ENCODE measurements at places on chromosomes 5 and 9.

- no peak for DNase-seq
Observed at GRCh38 chr5:157362982-157363381, 97.0 kb upstream of the NIPAL4 start.

DNA sequence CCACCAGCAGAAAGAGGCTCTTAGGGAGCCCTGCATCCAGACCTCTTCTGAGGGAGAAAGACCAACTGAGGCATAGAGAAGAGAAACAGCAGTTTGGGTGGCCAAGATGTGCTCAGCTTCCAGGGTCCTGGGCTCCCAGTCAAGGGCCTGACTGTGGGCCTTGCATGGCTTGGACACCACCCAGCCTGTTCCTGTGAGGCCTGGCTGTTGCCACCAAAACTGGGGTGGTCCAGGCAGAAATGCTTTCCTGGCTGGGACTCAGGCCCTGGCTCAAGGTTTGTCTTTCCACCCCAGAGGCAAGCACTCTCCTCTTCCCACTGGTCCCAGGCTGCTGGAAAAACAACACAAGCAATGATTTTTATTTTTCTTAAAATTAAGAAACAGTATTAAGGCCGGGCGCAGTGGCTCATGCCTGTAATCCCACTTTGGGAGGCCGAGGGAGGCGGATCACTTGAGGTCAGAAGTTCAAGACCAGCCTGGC, 13.3 kb downstream of the MYOZ3 start:
- DNase-seq: no peak

DNA sequence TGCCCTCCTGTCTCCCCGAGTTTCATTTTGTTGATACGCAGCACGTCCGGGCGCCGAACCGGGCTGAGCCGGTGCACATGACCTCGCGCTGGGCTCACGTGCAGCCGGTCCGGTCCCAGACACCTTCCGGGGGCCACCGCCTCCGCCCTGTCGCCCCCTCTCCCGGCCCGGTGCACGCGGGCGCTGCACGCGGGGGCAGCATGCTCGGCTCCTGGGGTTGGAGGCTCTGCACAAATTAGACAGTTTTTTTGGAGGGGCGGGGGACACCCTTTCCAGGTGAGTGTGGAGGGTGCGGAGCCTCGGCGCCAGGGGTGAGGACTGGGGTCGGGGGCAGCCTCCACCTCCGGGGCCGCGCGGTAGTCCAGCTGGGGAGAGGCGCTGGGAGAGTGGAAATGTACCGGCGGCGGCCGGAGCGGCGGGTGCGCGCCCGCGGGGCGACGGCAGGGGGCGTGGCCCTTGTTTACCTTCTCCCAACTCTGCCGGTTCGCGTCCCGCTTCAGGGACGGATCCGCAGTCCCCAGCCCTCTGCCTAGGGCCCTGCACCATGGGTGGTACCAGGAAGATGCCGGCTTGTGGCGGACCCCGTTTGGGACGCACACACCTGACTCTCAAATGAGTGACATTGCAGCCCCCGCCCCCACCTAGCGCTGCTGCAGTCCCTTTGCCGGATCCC, 1.1 kb downstream of the JADE2 start:
- peak; percentile 80 for DNase-seq

DNA sequence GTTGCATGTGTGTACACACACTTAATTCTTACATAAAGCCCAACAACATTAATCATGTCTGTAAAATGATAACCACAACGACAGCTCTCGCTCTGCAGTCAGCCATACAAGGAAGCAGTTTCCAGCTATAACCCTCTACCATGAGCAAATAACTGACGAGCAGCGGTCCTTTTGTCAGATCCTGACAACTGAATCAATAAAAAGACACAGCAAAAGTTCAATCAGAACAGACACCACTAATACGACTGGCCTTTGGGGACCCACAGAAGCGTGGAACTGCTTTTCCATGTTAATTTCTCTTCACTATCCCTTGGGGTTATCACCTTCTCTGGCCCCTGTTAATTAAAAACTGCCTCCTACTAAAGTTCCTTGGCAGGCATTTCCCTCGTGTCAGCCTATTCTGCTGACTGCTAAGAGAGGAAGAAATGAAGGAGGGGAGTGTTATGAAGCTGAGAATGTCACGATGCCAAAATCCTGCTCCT, 722.8 kb upstream of the GRAMD2B start:
- no peak for DNase-seq

GRCh38 chr9:93869863-93870262, 85.3 kb downstream of the BARX1 start:
- no peak for DNase-seq

GRCh38 chr9:98195671-98196070, 3.2 kb upstream of the CORO2A start:
- no peak for DNase-seq

- DNase-seq: no peak
Observed at GRCh38 chr5:55052383-55052931, 28.4 kb downstream of the GZMK start.

GRCh38 chr5:6748142-6748541, 34.9 kb downstream of the TENT4A start:
- DNase-seq: no peak

DNA sequence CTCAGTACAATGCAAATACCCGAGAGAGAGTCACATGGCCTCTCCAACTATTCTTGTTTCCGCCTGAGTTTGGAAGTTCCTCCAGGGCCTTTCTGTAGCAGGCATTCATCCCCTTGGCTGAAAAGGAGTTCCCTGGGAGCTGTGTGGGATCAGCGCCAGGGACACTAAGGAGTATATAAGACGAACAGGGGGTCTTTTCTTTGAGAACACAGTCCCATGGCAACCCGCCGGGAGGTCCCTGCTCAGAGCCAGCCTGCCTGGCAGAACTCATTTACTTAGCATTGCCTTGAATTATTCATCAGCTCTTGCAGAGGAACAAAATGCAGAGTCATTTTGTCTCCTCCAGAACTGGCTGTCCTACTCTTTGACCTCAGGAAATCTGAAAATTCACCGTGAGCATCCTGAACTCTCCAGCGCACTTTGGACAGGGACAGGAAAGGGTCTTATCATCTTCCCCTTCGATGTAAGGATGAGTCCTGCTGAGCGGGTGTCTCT, 120.4 kb upstream of the OSMR start:
- DNase-seq: no peak

GRCh38 chr5:139137697-139138096, 60.5 kb downstream of the SIL1 start:
- no peak for DNase-seq

DNA sequence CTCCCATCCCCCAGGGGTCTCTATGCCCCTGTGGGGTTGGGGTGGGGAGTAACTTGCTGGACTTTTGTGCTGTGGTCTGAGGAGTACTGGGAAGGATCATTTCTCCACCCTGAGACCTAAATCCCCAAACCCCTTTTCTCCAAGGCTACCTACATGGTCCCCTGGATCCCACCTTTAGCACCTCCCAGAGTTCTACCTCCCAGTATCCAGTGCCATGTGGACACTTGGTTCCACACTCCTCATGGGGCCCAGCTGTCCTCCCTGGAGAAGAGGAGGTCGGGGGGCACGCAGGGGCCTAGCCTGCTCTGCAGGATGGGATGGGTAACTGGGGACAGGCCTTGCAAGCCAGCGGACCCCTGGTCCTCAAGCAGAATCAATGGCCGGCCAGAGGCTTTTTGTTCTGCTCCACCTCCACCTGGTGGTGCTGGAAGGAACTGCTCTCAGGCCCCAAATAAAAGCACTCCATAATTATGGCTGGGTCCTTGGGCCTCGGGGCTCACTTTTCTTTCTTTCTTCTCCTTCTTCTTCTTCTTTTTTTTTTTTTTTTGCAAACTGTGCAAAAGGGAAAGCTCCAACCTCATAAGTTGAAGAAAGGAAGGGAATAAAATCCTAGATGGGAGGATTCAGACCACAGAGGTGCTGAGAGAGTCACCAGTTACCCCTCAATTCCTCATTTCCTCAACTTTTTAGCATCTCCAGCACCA, 68.4 kb downstream of the PSD2 start:
- DNase-seq: peak; percentile 84

- no peak for DNase-seq
Observed at GRCh38 chr5:82375488-82376244, 97.5 kb upstream of the RPS23 start.

DNA sequence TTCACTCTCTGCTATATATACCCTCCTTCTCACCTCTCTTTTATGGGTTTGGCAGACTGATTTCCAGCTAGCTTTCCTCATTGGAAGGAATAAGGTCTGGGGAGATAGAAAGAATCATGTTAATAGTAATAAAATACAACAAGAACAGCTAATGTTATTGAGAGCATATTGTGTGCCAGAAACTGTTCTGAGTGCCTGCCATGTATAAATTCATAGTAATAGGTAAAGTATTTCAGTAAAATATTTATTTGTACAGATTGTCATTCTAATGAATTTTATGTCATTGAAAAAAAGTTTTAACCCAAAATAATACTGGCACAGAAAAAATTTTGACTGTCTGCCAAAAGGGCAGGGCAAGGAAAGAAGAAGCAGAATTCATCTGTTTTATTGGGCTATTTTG, 834.9 kb upstream of the ZNF608 start:
- DNase-seq: no peak

DNA sequence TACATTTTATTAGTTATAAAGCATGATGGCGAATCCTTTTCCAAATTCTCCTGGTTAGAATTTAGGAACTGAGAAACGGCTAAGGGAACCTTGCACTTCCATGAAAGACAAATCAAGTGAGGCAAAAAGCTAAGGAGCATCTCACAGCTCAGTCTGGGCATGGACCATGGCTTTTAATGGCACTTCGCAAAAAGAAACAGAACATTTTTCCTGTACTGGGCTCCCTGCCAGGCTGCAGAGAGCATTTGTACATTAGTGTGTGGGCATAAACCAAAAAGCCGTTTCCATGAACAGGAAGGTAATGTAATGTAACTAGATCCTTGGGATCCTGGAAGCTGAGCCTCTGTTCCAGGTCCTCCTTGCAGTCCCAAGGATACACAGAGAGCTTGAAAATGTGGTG, 354.2 kb downstream of the MRPS30 start:
- no peak for DNase-seq

- no peak for DNase-seq
Observed at GRCh38 chr5:42514754-42515153, 91.5 kb downstream of the GHR start.

GRCh38 chr5:55636683-55637082, 75.4 kb downstream of the SLC38A9 start:
- DNase-seq: no peak

GRCh38 chr5:149898811-149899210, 45.8 kb downstream of the PDE6A start:
- DNase-seq: no peak

- DNase-seq: no peak
Observed at GRCh38 chr9:133494636-133495326, 15.9 kb upstream of the SLC2A6 start.

GRCh38 chr5:135348918-135349317, 50.1 kb downstream of the MACROH2A1 start:
- DNase-seq: no peak

GRCh38 chr9:99712214-99712613, 109.5 kb upstream of the NR4A3 start:
- no peak for DNase-seq

DNA sequence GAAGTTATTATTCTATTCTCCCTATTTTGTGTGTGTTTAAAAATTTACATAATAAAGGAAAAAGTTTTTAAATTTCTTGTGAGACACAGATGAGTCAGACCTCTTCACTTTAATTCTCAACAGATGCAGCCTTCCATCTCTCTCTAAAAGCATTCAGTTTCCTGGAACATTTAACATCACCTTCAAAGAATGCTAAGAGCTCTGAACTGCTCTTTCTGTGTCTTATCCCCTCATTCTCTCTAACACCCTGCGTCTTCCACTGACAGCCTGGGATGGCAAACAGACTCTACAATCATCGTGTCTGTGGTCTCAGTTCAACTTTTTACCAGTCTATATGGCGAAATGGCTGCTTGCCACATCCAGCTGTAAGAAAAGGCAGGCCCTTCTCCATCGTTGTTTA, 173.0 kb downstream of the HINT1 start:
- DNase-seq: no peak

DNA sequence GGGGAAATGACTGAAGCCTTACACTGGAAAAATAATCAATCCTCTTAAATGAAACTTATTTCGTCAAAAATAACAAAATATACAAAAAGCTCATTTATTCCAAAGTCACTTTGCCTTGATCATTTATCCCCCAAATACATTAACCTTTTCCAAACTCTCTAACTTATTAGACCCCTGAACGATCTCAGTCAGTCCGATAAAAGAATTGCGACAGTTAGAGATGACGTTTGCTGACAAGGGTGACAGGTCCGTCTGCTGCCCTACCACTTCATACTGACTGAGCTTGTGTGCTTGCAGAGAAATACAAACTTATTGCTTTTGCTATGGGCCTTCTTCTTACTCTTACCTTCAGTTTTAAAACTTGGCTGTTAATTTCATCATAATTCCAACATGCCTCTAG, 169.7 kb downstream of the ZDHHC21 start:
- DNase-seq: no peak

- DNase-seq: no peak
Observed at GRCh38 chr5:17099946-17100345, 117.5 kb upstream of the BASP1 start.

- no peak for DNase-seq
Observed at GRCh38 chr9:21060919-21061561, 16.7 kb downstream of the IFNB1 start.

- no peak for DNase-seq
Observed at GRCh38 chr9:121184463-121184862, 17.2 kb downstream of the RAB14 start.

GRCh38 chr9:128138001-128138400, 10.5 kb upstream of the PTGES2 start:
- DNase-seq: no peak

DNA sequence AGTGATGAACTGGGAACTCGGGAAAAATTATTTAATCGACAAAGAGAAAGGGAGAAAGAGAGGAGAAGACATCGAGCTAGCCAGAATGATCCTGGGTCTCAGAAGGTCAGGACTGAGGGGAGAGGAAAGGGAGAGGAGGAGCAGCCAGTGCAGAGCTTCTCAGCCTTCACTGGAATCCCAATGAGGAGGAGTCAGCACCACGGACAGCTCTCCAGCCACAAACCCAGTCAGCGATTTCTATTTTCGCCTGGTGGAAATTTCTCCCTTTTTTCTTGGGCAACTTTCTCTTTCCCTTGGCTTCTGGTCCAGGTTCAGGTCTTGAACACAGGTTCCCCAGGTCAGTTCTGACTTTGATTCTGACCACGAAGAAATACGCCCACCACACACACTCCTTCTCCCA, 1.6 kb upstream of the BRINP1 start:
- DNase-seq: peak; percentile 39

DNA sequence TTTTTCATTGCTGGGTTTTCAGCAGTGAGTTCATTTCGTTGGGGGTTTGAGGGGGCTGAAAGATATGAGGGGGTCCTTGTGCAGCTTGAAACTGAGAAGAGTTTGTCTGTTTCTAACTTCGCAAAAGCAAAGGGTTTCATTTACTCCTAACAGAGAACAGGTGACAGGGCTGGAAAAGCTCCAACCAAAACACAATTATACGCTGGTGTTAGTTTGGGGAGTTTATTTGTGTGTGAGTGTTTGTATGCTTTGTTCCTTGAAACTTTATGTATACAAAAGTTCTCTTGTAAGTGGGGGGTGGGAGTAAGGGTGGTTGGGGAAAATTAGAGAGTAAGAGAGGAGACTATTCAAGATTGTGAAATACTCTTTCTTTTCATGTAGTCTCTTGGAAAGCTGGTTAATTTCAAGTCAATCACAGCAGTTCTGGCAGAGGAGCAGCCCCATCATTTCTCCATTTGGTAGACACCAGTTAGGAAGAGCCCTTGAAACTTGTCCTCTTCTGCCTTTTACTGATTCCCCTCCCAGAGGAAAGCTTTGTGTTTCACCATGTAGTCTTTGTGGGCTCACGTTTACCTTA, 881 bp downstream of the TNFAIP8 start:
- no peak for DNase-seq

Measured in GM10248 (cell line).